Activated CD4-positive, alpha-beta T cell treated with anti-CD3 and anti-CD28 coated beads for 4 hours (primary cell): ENCODE measurements at places on chromosomes 1 and 21.

DNA sequence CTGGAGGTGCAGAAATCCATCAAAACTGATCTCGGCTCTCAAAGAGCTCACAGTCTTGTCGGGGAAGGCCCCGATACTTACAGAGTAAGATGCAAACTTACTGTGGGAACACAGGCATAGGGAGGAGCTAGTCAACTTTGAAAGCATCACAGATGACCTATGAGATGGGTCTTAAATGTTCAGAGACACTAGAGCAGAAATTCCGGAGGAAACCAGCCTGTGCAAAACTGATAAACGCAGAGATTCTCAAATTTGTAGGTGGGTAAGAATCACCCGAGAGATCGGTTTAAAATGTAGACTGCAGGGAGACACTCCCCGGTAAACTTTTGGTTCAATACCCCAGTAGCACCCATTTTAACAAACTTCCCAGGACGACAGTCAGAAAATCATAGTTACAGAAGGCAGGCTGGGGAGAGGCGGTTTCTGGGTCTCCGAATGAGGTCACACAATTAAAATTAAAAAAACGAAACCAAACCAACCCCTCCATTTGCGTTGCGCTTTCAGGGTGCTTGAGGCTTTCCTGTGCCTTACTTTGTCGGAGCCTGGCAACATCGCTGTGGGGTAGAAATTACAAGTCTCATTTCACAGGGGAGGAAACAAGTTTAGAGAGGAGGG, 755 bp upstream of the THRAP3 start:
- peak; percentile 26 for DNase-seq

GRCh38 chr1:53804791-53805505, 33.1 kb downstream of the NDC1 start:
- DNase-seq, result no peak

DNA sequence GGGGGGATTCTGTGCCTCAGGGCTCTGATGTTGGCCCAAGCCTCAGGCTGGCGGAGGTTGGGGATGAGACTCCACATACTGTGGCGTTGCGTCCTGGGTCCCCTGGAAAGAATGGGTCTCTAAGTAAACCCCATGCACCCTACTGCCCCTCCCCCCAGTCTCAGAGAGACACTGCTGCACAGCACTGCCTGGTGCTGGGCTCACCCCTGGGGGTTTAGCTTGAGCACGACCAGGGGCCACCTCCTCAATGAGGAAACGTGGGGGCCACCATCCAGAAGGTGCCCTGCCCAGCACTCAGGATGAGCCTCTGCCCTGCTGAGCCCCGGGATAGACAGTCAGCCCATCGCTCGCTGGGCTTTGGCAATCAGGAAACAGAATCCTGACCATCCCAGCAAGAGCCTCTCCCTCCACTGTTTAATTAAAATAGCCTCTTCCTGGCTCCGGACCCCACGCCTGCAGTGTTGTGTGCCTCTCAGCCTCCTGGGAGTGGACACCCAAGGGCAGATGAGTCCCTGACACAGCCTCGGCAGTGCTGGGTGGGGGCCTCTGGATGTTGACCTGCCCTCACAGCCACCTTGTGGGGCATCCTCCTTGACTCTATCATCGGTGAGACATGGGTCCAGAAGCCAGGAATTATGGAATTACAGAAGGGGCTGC, 3.5 kb upstream of the KRTAP10-4 start:
- no peak for DNase-seq

- no peak for DNase-seq
Observed at GRCh38 chr1:62784509-62785365, 805 bp downstream of the ATG4C start.

GRCh38 chr1:48093696-48094528, 96.7 kb upstream of the TRABD2B start:
- peak; percentile 73 for DNase-seq
